ENCODE measurements at places on chromosomes 3 and 15.

GRCh38 chr3:71310359-71310979 lies 273.1 kb downstream of the FOXP1 start:
- no peak for DNase-seq

GRCh38 chr3:14773281-14773680 lies 45.5 kb upstream of the FGD5 start:
- no peak for DNase-seq

GRCh38 chr3:158105119-158105709 lies 1.0 kb downstream of the SHOX2 start:
- DNase-seq: no peak

DNA sequence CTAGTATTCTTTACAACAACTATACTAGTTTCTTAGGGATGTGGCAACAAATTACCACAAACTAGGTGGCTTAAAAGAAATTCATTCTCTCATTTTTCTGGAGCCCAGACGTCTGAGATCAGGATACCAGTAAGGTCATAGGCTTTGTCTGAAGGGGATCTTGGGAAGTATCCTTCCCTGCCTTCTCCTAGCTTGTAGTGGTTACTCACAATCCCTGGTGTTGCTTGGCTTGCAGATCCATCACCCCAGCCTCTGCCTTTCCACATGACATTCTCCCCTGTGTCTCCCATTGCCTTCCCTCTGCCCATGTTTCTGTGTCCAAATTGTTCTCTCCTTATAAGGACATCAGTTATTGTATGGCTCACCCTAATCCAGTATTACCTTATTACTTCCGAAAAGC lies 24.3 kb upstream of the CLDN1 start:
- DNase-seq: no peak

DNA sequence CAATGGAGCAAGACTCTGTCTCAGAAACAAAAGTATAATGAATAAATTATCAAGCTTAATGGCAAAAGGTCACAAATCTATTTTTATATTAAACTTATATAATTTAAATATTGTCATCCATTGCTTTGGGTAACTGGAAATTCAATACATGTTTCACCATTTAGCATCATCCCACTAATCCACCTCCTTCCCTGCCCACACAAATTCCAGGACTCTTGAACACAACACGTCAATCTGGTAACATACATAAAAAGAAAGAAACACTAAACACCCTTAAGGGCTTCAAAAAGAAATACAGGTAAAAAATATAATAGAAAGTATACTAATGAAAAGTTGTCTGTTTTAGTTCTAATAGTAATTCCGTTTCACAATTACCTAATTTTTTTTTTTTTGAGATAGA lies 149.4 kb downstream of the STAG1 start:
- DNase-seq: no peak

DNA sequence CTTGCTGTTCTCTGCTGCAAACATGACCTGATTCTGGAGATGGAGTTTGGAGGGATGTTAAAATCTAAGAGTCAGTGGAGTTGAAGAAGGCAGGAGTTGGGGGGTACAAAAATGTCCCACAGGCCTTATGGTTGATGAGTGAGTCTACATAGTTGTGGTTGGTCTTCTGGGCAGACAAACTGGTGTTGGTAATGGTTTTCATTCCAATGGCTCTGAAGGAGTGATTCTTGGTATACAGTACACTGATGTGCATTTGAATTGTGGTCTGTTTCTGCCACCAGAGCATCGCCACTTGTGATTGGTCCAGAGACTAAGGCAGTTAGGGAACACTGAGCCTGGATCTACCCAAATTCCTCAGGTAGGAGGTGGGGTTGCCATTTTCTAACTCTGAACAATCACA lies 514.1 kb upstream of the CFAP20DC start:
- no peak for DNase-seq

DNA sequence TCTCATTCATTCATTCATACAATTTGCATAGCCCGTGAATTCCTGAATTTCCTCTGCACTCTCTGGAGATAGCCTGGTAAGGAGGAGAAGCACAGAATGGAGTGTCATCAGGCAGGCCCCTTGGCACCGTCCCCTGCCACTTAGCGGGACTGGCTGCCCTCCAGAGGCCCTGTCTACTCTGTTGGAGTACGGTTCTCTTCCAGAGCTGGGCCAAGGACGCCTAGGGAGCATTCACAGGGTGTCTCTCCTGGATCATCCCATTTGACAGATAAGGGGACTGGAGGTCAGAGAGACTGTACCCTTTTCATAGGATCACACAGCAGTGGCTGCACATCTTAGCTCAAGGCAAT lies 48.0 kb downstream of the PTH1R start:
- DNase-seq: no peak

DNA sequence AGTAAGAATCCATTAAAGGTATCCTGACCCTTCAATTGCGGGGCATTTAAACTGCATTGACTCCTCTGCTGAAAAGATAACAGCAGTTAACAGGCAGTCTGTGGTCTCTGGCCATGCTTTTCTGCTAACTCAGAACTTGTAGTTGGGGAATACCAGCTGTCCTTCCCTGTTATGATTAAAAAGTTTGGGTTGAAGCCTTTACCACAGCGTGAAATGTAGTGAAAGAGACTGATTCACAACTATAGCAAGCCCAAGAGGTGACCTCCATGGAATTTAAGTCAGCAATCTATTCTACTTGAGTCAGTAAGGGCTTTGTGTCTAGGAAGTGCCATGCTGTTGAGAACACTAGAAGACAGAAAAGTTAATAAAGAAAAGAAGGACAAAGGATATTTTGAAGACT lies 1037.3 kb downstream of the SI start:
- DNase-seq: no peak

DNA sequence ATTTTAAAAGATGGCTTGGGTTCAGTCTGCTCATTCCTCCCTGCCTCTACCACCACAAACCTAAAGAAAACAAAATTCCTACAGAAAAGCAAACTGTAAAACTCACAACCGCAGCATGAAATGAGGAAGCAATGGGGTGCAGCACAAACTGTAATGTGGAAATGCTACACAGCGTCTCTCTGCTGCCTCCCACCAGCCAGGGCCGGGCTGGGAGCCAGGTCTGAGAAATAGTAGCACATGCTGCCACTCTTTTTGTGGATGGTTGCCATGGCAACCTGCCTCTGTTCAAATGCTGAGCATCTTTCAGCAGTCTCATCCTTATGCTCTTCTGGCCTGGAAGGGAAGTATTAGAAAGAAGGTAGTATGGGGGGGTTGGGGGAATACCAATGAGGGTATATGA lies 55.4 kb downstream of the EOMES start:
- DNase-seq: no peak

GRCh38 chr3:156304406-156304805 lies 184.0 kb downstream of the KCNAB1 start:
- DNase-seq: no peak

- no peak for DNase-seq
These were observed 4.8 kb downstream of the AQP9 start for GRCh38 chr15:58142827-58143461.

GRCh38 chr15:82532991-82533481 lies 7.2 kb downstream of the RPS17 start:
- DNase-seq: no peak

GRCh38 chr3:54146506-54147239 lies 24.3 kb downstream of the CACNA2D3 start:
- DNase-seq: no peak

DNA sequence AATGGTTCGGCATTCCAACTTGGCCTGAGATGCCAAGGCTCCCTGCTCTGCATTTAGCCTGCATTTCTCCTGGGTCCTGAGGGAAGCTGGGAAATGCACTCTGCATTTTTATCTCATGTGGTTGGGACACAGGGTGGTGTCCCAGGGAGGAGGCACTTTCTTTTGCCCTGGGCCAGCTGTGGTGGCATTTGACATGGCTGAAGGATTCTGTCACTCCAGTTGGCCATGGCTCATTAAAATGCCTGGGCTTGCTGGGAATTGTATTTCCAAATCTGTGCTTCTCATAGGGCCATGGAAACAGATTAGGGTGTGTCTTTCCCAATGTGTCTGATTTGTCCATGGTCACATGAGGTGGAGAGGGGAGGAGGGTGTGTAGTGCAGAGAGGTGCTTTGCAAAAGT lies 128.3 kb upstream of the RGMA start:
- DNase-seq: no peak

- no peak for DNase-seq
These were observed 60.1 kb downstream of the IGSF11 start for GRCh38 chr3:118974356-118975097.

- DNase-seq: no peak
These were observed 120.7 kb downstream of the NSUN3 start for GRCh38 chr3:94183551-94183950.

DNA sequence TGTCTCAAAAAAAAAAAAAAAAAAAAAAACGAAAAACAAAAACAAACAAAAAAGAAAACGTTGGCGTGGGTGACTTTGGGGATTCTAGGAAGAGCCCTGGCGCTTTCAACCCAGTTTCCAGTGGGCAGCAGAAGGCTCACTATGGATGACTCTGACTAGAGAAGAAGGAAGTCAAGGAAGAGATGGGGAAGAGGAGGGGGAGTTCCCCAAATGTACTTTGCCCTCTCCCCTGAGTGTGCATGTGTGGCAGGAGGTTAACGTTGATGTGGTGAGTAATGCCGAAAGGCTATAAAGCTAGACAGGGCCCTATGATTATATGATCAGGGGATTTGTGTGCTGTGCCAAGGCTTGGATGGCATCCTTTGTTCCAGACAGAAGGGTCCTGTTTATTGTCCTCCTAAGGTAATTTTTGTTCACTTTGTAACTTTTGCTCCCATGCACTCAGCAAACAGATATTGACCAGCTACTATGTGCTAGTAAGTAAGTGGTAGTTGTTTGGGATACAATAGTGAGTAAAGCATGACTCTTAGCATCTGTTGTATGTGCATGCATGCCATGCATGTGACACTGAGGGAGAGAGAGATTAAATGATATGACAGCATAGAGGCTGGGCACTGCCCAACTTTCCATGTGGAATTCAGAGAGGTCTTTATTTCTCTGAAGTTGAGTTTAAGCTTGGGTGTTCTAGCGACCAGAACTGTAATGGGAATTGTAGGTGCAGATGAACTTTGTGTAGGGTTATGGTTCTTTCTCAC lies 750 bp upstream of the HHLA2 start:
- no peak for DNase-seq

GRCh38 chr3:100081986-100082692 lies 32.2 kb downstream of the FILIP1L start:
- DNase-seq: no peak

DNA sequence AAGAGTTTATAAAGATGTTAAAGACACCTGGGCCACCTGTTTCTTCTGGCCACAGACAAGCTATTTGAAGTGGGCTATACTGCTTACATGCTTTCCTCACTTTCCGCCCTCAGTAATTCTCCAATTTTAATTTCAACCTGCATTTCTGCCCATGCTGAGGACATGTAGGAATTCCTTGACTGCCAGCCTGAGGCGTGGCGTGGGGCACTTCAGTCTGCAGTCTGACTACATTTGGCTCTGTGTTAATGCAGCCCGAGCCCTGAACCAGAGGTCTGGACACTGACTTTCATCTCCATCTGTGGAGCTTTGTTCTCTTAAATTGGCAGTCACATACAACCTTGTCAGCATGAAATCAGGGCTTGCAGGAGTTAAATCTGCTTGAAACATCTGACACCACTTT lies 8.5 kb downstream of the UQCC5 start:
- DNase-seq: no peak

- DNase-seq: no peak
These were observed 46.4 kb downstream of the DLEC1 start for GRCh38 chr3:38085311-38085942.

DNA sequence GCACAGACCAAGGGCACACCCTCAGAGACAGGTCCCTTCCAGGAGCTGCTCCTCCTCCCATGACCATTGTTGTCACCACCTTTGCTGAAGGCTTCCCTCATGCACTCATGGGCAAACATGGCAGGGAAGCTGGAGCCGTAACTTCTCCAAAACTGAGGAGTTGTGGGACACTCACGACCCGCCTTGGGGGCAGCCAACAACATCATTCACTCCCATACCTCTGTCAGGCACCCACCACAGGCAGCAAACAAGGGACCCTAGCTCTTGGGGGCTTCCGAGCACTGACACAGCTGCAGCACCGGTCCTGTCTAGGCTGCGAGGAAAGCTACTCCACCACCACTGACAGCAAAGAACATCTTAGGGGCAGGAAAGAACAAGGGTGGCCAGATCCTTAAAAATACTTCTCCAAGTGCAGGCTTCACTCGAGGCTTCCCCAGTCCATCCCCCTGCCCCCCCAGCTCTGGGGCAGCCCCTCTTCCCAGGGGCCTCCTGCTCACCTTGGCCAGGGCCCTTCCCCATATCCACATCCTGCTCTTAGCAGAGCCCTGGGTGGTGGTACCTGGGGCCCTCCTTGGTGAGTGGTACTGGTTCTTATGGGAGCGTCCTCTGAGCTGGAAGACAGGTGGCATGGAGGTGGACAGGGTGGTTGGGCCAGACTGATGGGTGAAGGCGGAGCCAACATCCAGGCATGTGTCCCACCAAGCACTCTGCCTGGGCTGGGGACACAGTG lies 28.0 kb upstream of the DUSP7 start:
- DNase-seq: no peak

DNA sequence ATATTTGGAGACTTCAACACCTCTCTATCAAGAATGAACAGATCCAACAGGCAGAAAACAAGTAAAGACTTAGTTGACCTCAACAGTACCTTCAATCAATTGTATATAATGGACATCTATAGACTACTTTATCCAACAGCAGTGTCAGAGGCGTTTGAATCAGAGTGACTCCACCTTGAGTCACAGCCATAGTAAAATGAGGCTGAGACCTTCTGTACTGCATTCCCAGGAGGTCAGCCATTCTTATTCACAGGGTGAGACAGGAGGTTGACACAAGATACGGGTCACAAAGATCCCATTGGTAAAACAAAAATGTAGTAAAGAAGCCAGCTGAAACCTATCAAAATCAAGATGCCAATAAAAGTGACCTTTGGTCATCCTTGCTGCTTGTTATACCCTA lies 299.8 kb downstream of the CNTN3 start:
- DNase-seq: no peak

GRCh38 chr3:194368918-194369317 lies 625 bp downstream of the LRRC15 start:
- no peak for DNase-seq

- DNase-seq: no peak
These were observed 399.6 kb downstream of the NAALADL2 start for GRCh38 chr3:175258763-175259162.

- no peak for DNase-seq
These were observed 2.5 kb upstream of the GANC start for GRCh38 chr15:42270551-42270950.

DNA sequence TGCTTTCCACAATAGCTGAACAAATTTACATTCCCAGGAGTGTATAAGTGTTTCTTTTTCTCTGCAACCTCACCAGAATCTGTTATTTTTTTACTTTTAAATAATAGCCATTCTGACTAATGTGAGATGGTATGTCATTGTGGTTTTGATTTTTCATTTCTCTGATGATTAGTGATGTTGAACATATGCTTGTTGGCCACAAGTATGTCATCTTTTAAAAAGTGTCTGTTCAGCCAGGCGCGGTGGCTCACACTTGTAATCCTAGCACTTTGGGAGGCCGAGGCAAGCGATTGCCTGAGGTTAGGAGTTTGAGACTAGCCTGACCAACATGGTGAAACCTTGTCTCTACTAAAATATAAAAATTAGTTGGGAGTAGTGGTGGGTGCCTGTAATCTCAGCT lies 619.3 kb downstream of the SI start:
- DNase-seq: no peak
